Activated T-helper 1 cell treated with anti-CD3 and anti-CD28 coated beads, Interleukin-12 subunit alpha, Interleukin-12 subunit beta, Interleukin-2, Interleukin-4 antibody, amounts not matched to agents 30 ng/mL and 10 ng/mL and 1 ng/mL, durations not matched to agents 14 hours and 24 hours and 36 hours (primary cell): ENCODE measurements at places on chromosomes 6 and 20. TPM values are rescaled to one million over a fixed set of nuclear protein-coding genes. Genes with fewer than 3 reads are reported as not detected.

Gene SLC17A1
- total RNA-seq, result not detected in 2 replicates

Gene IDH3B
- 116 and 125 TPM in 2 replicates for total RNA-seq

- DNase-seq, result no peak
Observed at GRCh38 chr6:42251911-42252637, 34.4 kb upstream of the MRPS10 start.

GRCh38 chr6:18242062-18242851, 22.1 kb downstream of the DEK start:
- DNase-seq, result no peak

Gene SLC17A3
- 0.21 and 0.66 TPM in 2 replicates for total RNA-seq

Gene ACSS1
- total RNA-seq, result 11.7 and 12.7 TPM in 2 replicates

DNA sequence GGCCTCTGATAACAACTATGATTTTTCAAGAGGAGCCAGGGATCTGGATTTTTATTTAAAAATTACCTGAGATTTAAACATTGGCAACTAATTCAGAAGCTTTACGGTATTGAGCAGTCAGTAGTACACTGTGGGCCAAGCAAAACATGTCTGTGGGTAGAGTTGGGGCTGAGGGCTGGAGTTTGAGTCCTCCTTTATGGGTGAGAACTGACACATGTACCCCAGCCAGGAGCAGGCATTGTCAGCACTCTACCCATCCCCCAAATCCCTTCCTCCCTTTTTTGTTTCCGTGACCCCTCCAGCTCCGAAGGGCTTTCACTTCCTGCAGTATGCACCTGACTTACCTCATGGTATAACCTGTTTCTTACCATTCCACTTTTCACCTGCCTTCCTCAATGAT, 131.4 kb downstream of the SNX5 start:
- DNase-seq, result no peak

DNA sequence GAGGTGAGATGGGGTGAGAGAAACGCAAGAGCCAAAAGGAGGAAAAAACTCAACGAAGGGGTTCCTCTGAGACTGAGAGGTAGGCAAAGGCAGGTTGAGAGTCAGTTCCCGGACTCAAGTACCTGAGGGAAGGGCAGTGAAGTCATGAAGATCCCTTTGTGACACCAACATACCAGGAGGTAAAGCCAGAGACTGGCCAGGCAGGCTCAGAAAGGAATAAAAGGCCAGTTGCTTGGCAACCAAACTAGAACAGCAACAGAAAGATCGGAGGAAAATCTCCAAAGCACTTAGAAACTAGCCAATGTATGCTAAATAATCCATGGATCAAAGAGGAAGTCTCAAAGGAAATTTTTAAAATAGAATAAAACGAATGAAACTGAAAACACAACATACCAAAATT, 209.8 kb upstream of the PROKR2 start:
- no peak for DNase-seq

GRCh38 chr6:110654096-110654820, 161.0 kb downstream of the CDK19 start:
- no peak for DNase-seq

DNA sequence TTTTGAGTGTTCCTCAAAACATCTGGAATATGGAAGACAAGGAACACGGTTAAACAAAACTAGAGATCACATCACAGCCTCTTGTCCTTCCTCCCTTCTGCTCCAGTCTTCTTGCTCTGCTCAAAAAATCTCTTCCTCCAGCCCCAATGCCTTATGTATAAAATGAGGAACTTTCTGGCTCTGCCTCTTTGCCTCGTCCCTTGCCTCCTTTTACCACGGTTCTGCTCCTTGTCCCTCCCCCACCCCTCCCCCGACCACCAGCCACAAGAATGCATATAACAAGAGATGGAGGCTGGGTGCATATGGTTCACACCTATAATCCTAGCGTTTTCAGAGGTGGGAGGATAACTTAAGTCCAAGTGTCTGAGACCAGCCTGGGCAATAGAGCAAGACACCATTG, 43.6 kb downstream of the PLAGL2 start:
- no peak for DNase-seq

Gene SSTR4
- total RNA-seq, result not detected in 2 replicates

DNA sequence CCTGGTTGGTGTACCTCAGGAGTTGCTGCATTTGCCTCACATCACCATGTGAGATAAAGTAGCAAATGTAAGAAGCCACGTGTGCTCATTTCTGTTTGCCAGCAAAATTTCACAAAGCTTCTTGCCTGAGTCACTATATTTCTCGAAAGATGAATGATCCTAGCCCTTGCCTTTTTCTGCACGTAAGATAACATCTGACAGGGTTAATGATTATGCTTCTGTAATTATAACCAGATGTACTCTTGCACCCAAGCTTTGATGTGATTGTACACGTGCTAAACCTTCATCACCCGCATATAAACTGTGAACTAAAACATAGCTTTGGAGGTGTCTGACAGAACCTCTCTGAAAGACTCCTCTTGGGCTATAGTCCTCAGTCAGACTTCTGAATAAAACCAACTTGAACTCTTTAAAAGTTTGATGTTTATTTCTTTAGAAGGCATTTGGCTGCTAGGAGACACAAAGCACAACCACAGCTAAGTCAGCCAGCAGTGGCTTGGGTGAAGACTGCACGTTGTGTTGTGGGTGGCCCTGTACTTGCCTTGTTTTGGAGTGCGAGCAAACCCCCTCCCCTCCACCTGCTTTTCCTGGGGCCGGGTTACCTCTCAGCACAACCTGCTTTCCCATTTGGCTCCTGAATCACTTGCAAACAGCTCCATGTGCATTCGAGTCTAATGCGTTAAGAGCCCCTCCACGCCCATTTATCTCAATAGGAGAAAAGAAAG, 19.3 kb downstream of the PROKR2 start:
- no peak for DNase-seq

Gene ASCC3
- 70.1 and 70.8 TPM in 2 replicates for total RNA-seq
